ENCODE measurements at places on chromosomes 16 and 17. TPM values are rescaled to one million over a fixed set of nuclear protein-coding genes. Genes with fewer than 3 reads are reported as not detected.
A peak's percentile ranks its signal among the peaks of the same experiment; 100 is the strongest.

GRCh38 chr17:40122999-40123810, 1.4 kb downstream of the MSL1 start:
- no peak for DNase-seq

GRCh38 chr16:62974424-62974823, 938.2 kb upstream of the CDH8 start:
- DNase-seq: no peak

GRCh38 chr17:48024149-48025039, 13.2 kb downstream of the COPZ2 start:
- DNase-seq: no peak

DNA sequence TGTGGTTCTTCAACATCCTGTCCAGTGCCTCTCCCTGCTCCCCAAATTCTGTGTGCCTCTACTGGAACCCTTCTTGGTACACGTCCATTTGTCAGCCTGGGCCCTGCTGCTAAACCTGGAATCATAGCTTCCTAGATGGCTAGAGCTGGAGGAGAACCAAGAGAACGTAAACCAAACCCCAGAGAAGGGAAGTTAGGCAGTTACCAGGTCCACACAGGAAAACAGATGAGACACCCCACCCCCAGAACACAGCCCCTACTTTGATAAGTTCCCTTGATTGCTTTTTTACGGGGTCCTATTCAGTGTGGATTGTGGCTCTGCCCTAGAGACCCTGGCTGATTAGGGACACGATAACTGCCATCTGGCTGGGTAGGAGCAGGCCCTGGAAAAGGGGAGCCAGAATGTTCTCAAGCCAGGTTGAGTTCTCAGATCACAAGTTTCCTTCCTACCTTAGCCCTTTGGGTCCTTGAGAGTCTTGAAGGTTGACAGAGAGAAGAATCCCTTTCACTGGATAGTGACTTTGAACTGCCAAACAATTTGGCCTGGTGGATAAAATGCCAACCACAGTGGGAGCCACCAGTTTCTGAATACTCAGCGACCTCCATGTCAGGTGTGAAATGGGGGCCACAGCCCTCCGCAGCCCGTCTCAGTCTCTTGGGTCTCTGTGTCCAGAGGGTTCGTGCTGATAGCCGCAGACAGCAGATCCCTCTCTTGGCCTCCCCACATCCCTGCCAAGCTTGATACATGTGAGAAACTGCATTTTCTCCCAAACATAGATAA, 7.9 kb downstream of the TBX4 start:
- DNase-seq: no peak

DNA sequence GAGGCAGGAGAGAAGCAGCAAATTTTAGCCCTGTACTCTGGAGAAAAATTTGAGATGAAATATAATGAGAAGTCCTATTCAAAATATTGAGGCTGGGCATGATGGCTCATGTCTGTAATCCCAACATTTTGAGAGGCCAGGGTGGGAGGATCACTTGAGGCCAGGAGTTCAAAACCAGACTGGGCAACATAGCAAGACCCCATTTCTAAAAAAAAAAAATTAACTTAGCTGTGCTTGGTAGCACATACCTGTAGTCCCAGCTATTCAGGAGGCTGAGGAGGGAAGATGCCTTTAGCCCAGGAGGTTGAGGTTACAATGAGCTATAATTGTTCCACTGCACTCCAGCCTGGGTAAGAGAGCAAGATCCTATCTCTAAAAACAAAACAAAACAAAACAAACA, 103.4 kb downstream of the CACNG3 start:
- DNase-seq: no peak

- DNase-seq: peak; percentile 11
These were observed 186.6 kb downstream of the PMP22 start for GRCh38 chr17:15078570-15078969.

DNA sequence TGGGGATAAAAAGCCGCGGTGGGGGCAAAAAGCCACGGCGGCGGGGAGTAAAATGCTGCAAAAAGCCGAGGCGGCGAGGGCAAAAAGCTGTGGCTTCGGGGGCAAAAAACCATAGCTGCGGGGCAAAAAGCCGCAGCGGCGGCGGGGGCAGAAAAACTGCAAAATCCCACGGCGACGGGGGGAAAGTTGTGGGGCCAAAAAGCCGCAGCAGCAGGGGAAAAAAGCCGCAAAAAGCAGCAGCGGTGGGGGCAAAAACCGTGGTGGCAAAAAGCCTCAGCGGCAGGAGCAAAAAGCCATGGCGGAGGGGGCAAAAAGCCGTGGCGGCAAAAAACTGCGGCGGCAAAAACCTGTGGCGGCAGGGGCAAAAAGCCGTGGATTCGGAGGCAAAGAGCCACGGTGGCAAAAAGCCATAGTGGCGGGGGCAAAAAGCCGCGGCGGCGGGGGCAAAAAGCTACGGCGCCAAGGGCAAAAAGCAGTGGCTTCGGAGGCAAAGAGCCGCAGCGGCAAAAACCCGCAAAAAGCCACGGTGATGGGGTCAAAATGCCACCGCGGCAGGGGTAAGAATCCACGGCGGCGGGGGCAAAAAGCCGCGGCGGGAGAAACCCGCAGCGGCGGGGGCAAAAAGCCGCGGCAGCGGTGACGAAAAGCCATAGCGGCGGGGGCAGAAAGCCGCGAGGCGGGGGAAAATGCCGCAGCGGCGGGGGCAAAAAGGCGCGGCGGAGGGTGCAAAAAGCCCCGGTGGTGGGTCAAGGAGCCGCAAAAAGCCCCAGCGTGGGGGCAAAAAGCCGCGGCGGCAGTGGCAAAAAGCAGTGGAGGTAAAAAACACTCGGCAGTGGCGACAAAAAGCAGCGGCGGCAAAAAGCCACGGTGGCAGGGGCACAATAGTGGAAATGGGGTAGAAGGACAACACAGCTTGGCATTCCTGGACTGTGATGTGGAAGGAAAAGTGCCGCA, 192.8 kb downstream of the SHCBP1 start:
- DNase-seq: no peak

- DNase-seq: no peak
These were observed 1.8 kb upstream of the ERN1 start for GRCh38 chr17:64131606-64132270.

DNA sequence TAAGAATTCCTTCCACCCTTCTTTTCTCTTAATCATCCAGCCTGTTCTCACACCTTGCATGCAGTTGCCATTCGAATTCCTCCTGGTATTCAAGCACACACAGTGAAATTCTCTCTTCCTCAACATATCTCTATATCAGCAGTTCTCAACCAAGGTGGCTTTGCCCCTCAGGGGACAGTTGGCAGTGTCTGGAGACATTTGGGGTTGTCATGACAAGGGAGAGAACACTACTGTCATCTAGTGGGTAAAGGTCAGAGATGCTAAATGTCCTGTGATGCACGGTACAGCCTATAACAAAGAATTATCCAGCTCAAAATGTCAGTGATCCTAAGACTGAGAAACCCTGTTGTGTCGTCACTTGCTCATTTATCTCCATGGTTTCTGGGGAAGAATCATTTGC, 94.8 kb upstream of the CPHXL start:
- no peak for DNase-seq

GRCh38 chr17:7254511-7254910, 2.5 kb downstream of the ELP5 start:
- no peak for DNase-seq

DNA sequence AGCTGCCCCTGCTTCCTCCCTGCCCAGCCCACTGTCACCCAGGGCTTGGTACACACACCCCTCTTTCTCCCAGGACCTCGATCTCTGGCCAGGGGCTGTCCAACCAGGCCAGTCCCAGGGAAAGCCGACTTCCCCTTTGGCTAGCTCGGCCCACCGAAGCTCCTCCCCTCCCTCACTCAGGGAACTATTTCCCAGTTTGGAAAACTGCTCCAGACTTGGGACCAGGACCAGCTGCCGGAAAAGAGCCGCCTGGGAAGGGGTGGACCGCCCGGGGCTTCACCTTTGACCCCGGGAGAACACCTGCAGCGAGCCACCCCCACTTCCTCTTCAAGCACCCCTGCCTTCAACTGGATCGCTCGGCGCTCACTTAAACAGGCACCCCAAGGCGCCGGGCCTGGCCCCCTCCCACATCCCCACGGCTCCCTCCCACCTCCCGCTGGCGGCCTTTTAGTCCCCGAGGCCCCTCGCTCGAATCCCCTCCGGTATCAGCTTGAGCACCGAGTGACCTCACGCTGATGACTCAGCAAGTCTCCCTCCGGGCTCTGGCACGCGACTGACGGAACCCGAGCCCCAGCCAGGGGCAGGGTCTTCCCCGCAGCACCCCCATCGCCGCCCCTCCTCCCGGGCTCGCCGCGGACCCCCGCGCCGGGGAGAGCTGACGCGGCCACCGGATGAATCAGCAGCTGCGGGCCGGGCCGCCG, 934 bp downstream of the MAFG start:
- DNase-seq: no peak

- DNase-seq: no peak
These were observed 94.6 kb downstream of the SPECC1 start for GRCh38 chr17:20103454-20104446.

Gene PIPOX
- 1.9 TPM for polyA plus RNA-seq

Gene FLYWCH2
- 14.1 TPM for polyA plus RNA-seq

Gene IST1
- polyA plus RNA-seq: 169 TPM
